Kasumi-1 (cell line): ENCODE measurements at places on chromosomes 12 and 14.

DNA sequence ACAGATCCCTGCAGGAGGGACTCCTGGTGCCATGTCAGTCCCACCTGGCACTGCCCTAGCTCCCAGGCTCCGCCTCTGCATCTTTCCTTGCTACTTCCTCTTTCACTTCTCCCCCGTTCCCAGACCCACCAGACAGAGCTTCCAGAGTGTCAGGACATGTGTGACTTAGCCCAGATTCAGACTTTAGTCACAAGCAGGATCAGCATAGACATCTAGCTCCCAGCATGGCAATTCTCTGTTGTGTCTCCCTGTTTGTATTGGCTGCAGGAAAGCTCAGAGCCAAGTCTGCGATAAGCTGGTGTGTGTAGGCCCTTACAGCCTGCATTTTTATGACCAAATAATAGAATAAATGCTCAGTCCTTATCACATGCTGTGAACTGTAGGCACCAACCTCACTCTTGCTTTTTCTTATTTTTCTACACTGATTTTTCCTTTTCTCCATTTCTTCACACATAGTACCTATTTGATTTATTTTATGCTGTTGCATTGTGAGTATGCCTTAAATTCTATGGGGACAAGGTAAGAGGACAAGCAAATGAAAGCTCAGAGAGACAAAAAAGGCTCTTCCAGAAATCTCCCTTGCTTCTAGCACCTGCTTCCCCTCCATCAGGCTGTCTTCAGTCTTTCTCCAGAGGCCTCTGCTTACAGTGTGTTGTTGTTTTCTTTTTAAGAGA lies 5.9 kb downstream of the DHRS2 start:
- peak; percentile 27 for DNase-seq

DNA sequence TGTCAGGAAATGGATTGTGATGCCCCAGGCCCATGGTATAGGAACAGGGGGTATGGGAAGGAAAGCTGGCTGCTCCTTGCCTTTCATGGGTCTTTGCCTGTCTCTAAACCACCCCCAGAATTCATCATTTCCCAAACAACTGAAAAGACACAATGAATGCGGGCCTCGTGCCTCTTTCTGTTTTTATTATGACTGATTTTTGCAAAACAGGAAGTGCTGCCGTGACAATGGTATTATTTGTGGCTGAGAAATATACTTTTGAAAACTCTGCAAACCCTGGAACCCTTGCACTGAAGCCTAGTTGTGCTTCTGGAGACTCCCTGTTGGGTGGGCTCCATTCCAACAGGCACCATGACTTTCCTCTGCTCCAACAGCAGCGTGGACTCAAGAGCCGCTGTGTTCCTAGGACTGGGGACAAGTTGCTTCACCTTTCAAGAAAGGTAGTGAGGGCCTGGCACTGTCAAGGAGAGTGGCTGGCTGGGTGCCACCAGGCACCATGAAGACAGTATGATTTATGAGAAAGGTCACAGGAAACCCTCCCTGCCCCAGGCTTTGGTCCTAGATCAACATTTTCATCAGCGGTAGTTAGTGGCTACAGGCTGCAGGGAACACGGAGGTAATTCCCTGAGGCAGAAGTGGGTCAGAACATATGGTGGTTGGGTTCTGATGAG lies 4.8 kb upstream of the DGLUCY start:
- DNase-seq = peak; percentile 41

DNA sequence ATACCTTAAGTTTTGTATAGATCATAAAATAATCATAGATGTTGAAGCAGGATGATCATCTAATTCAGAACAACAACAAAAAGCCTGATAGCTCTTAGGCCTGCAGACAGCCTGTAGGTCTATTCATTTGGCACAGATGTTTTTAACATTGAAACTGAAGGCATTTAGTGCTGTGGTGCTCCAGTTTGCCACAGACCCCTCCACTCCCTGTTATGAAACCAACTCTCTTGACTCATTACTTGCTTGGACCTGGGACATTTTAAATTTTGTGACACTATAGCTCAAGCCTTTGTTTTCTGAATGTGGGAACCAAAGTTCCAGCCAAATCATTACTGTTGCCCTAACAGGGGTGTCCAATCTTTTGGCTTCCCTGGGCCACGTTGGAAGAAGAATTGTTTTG lies 9.1 kb downstream of the PRKCH start:
- no peak for DNase-seq

GRCh38 chr12:8572507-8572906 lies 31.8 kb upstream of the CLEC4E start:
- peak; percentile 15 for DNase-seq

DNA sequence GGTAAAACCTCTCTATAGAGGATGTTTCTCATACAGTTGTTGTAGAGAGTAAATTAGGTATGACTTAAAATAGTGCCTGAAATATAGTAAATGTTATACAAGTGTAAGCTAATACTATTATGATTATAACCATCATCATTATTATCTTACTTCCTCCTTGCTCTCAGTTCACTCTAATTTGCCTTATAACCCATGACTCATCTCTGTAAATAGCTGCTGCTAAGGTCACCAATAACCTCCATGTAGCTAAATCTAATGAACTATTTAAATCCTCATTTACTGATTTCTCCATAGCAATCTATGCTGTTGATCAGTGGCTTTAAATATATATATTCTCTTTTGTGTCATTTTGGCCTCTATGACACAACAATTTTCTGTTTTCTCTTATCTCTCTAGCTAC lies 109.6 kb downstream of the RMST start:
- DNase-seq = no peak

DNA sequence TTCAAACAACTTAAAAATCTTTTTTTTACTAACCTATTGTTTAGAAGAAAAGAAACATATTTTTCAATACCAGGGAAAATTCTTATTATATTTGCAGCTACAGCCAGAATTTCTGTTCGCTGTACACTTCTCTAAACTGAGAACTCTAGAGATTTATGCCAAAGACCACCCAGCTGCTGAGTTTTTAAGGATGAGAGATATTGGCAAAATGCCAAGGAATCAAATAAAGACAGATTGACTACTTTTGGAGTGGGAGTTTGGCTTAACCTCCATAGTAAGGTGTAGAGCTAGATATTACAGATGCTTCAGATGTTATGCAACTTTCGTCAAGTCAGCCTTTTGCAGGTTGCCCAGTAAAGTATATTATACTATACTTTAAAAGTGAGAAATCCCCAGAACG lies 71.8 kb downstream of the TTLL5 start:
- DNase-seq = no peak

DNA sequence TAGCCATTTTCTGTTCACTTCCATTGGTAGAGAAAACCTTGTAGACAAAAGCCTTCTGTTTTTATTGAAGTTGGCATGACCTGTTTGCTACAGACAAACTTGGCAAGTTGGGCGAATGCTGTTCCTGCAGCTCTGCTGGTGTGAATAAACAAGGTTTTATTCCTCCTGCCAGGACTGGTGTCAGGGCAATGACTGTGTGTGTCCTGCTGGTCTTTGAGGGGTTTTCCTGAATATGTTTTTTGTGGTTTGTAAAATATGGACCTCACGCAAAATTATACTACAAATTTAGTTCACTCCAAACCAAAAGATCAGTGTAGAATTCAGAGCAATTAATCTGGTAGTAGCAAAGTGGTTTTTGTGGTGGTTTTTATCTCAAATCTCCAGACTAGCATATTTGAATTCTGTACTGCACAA lies 140.8 kb downstream of the ERC1 start:
- DNase-seq = no peak

GRCh38 chr12:15200641-15201040 lies 20.6 kb downstream of the RERG start:
- no peak for DNase-seq

- no peak for DNase-seq
Measured at GRCh38 chr12:94749890-94750289, 99.5 kb upstream of the TMCC3 start.
